ENCODE measurements at places on chromosomes 2 and 18. TPM values are rescaled to one million over a fixed set of nuclear protein-coding genes. Genes with fewer than 3 reads are reported as not detected.

TEKT4 gene
- total RNA-seq: not detected

CCDC74A gene
- 3.1 TPM for total RNA-seq

IRS1 gene
- 11.9 TPM for total RNA-seq

STON1 gene
- total RNA-seq: 2.9 TPM

- no peak overlapping the region for H3K4me3 ChIP-seq
- no peak for DNase-seq
- H3K4me1 ChIP-seq: peaks cover 5% of the 10 kb centered on the region
- no peaks in the 10 kb centered on the region for H3K27me3 ChIP-seq
Measured at GRCh38 chr2:181231151-181231550, 226.0 kb upstream of the ITGA4 start.

DNA sequence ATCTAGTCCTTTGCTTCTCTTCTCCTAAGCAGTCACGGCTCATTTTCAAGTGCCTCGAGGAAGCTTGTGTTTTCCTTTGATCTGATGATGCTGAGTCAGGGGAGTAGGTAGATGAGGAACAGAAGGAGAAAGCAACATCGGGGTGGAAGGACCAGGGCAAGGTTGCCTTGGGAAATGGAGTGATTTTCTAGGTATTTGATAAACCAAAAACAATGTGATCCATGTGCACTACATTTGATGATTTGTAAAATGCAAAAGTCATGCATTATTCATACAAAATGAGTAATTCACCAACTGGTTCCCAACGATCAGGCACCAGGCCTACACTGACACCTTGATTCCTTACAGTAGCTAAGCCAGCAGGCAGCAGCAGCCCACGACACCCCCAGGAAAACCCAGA is 205.3 kb downstream of the ANAPC1 start:
- DNase-seq: no peak
- H3K27me3 ChIP-seq: no peaks in the 10 kb centered on the region
- H3K4me3 ChIP-seq: no peak overlapping the region
- no peaks in the 10 kb centered on the region for H3K4me1 ChIP-seq
- no peaks in the 10 kb centered on the region for H3K36me3 ChIP-seq
- no peak overlapping the region for H3K27ac ChIP-seq

- no peaks in the 10 kb centered on the region for H3K36me3 ChIP-seq
- H3K4me1 ChIP-seq: no peaks in the 10 kb centered on the region
- no peak overlapping the region for H3K4me3 ChIP-seq
- H3K27me3 ChIP-seq: no peaks in the 10 kb centered on the region
- DNase-seq: no peak
Measured at GRCh38 chr2:17589406-17590035, 49.0 kb downstream of the VSNL1 start.

DNA sequence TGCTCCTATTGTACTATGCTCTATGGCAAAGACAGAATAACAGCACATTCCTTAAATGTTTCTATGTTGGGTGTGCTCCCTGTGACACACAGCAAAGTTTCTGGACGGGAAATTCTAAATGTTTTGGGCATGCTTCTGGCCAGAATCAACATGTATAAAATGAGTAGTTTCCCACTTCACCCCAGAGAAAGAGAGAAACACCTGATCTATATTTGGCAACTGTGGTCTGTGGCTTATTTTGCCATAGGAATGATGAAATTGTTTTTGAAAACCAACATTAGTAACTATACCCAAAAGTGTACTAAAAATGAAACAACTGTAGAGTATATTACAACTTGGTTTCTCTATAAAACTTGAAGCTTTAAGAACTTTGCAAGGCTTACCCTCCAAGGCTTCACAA is 89.1 kb downstream of the RAD51AP2 start:
- no peak for DNase-seq
- no peak overlapping the region for H3K4me3 ChIP-seq
- no peaks in the 10 kb centered on the region for H3K36me3 ChIP-seq
- no peaks in the 10 kb centered on the region for H3K4me1 ChIP-seq

DNA sequence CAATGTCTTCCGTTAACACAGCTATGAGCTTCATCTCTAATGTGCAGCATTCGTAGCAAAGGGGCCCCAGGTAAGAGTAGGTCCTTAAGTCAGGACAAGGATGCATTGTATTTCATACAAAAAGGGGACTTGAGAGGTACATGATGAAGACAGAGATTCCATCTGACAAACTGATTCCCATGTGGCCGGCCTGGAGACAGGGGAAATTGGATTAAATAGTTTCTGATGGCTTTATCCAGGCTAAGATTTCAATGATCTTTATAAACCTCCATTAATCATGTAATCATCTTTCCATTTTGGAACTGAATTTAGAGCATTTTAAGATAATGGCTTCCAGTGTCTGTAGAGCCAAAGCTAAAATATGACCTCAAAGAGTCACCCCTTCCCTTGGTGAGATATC is 111.3 kb downstream of the NCKAP5 start:
- no peak overlapping the region for H3K27ac ChIP-seq
- DNase-seq: no peak
- no peaks in the 10 kb centered on the region for H3K4me1 ChIP-seq
- H3K27me3 ChIP-seq: no peaks in the 10 kb centered on the region
- no peaks in the 10 kb centered on the region for H3K36me3 ChIP-seq
- no peak overlapping the region for H3K4me3 ChIP-seq

- no peaks in the 10 kb centered on the region for H3K27me3 ChIP-seq
- no peaks in the 10 kb centered on the region for H3K36me3 ChIP-seq
- peak overlapping the region; percentile 83 for H3K27ac ChIP-seq
- peaks cover 59% of the 10 kb centered on the region for H3K4me1 ChIP-seq
- no peak overlapping the region for H3K4me3 ChIP-seq
Measured at GRCh38 chr2:195535911-195536522, 121.0 kb upstream of the SLC39A10 start.

- no peaks in the 10 kb centered on the region for H3K36me3 ChIP-seq
- no peaks in the 10 kb centered on the region for H3K4me1 ChIP-seq
- DNase-seq: no peak
- no peak overlapping the region for H3K27ac ChIP-seq
- no peak overlapping the region for H3K4me3 ChIP-seq
Measured at GRCh38 chr2:237567276-237568029, 1.1 kb downstream of the PRLH start.

GRCh38 chr2:75204833-75205232 is 5.5 kb upstream of the TACR1 start:
- peaks cover 11% of the 10 kb centered on the region for H3K4me1 ChIP-seq
- no peak overlapping the region for H3K4me3 ChIP-seq
- peak; percentile 29 for DNase-seq
- no peaks in the 10 kb centered on the region for H3K36me3 ChIP-seq
- no peak overlapping the region for H3K27ac ChIP-seq

DNA sequence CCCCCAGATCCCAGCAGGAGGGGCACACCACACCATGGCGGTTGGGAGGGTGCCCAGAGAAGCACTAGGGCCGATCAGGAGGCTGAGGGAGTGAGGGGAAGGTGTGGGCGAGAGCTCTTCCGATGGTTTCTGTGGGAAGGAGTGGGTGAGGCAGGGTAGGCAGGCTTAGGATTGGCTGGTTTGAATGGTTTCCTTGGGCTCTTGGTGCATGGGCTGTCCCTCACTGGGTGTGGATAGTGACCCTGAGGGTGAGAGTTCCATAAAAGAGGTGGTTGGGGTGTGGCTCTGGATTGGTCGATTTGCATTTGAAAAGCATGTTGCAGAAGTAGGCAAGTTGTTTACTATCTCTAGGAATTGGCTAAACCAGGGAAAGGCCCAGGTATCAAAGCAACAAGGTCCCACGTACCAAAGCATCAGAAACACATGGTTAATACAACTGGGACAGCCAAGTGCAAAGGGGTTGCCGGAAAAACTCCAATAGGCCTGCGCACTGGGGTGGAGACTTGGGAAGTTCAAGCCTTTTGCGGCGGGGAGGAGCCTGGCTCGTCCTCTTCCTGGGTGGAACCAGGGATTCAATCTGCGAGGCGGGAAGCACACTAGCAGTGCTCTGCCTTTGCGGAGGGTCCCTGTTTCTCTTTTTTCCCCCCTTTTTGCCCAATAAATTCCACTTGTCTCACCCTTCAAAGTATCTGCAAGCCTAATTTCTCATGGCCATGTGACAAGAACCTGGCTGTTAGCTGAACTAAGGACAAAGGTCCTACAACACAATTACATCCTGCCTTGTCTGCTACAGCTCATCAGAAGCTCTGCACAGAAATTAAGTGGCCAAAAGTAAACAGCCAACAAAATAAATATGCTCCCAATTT is 43.2 kb downstream of the IL1R2 start:
- no peaks in the 10 kb centered on the region for H3K27me3 ChIP-seq
- no peak for DNase-seq
- no peaks in the 10 kb centered on the region for H3K36me3 ChIP-seq
- H3K27ac ChIP-seq: no peak overlapping the region
- H3K4me1 ChIP-seq: peaks cover 15% of the 10 kb centered on the region

DNA sequence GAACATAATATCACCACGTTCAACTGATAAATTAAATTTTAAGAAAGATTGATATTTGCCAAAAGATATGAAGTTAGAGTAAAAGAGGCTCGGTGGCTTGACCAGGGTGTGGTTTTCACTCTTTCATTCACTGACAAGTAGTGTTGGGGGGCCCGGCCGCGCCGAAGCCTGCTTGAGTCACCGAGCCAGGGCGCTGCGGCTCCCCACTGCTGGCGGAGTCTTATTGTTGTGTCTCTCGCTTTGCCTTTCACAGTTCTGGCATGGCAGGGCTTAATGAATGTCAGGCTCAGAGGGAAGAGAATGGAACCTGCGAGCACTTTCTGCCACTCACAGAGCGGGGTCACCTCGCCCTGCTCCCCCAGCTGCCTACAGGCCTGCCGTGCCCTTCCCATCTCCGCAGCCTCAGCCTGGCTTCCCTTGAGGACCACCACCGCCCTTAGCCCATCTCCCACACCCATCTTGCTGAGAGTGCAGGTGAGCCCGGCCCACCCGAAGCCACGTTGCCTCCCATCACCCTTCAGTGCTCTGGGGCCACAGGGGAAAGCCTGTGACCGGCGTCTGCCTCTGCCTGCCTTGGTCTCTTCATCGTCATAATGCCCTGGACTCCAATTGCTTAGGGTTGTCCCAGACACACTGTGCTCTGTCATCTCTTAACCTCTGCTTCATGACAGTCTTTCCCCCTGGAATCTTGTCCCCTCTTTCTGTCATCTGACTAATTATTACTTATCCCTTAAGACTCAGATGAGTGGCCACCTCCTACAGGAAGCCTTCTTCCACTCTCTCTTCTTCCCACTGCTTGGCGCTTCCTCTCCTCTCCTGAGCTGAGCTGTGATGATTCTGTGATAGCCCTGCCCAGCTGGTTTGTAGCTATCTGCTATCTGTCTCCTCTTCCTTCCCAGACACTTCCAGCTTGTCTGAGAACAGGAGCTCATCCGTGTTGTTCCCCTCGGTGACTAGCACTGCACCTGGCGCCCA is 142.5 kb downstream of the FAM210A start:
- H3K27me3 ChIP-seq: no peaks in the 10 kb centered on the region
- H3K4me1 ChIP-seq: peaks cover 44% of the 10 kb centered on the region
- peak overlapping the region; percentile 76 for H3K27ac ChIP-seq
- no peak overlapping the region for H3K4me3 ChIP-seq

DNA sequence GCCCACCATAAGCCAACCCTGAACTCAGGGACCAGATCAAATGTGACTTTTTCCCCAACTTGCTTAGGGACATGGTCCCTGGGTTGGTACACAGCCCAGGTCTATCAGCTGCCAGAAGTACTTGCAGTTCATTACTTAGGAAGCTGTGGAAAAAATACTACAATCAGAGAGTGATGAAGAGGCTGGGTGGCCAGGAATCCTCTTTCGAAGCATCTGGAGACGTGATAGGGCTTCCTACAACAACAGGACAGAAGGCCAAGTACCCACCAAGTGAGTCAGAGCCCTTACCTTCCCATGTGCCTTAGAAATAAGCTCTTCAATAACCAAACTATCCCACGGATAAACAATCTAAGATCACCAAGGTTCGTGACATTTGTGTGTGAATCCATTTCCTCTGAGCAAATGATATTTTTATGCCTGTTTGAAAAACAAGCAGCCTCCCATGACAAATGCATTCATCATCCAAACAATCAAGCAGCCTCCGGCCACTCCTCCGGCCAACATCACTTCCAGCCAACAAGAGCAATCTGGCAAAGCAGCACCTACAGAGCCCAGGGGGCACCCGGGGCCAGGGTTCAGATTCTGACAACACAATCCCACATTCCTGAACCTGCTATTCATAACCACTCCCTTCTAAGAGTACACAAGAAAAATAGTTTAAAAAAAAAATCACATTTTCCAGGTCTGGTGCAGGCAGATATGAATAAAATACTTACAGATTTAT is 26.4 kb downstream of the TBC1D8 start:
- no peak overlapping the region for H3K4me3 ChIP-seq
- H3K27me3 ChIP-seq: peaks cover 6% of the 10 kb centered on the region
- no peak for DNase-seq
- H3K27ac ChIP-seq: no peak overlapping the region

- no peaks in the 10 kb centered on the region for H3K36me3 ChIP-seq
- DNase-seq: no peak
- no peak overlapping the region for H3K4me3 ChIP-seq
- H3K27ac ChIP-seq: no peak overlapping the region
- H3K27me3 ChIP-seq: no peaks in the 10 kb centered on the region
Measured at GRCh38 chr2:127906206-127906926, 20.6 kb upstream of the AMMECR1L start.

DNA sequence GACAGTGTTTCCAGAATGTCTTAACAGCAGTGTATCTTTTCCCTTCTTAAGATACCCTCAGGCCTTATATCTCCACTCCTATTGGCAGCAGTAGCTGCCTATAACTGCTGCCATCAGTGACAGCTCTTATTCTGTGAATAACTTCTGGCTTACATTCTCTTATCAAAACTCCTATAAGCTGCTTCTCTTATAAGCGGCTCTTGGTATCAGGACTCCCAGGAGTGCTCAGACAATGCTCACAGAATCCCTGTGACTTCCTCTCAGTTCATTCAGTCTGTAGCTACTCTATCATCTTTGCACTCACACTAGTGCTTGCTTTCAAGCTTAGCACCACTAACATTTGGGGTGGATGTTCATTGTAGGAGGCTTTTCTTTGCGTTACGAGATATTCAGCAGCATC is 143.7 kb upstream of the CDH7 start:
- no peaks in the 10 kb centered on the region for H3K27me3 ChIP-seq
- DNase-seq: no peak
- no peaks in the 10 kb centered on the region for H3K36me3 ChIP-seq
- no peak overlapping the region for H3K27ac ChIP-seq

DNA sequence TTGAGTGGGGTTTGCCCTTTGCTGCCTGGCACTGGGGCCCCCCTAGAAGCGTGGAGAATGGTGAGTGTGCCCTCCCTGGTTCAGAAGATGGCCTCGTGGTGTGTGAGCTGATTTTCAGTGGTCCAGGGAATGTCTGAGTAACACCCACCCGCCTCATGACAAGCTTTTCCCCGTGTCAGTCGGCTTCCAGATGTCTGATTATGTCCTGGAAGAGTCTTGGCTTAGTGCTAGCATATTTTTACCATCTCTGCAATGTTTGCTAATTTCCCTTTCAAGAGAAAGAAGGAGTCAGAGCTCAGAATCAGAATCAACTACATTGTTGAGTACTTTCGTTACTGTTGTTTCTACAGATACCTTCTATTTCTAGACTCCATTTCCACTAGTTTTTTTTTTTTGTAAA is 214.7 kb downstream of the SEPTIN10 start:
- H3K27me3 ChIP-seq: peaks cover 2% of the 10 kb centered on the region
- H3K36me3 ChIP-seq: no peaks in the 10 kb centered on the region
- no peak overlapping the region for H3K4me3 ChIP-seq
- no peaks in the 10 kb centered on the region for H3K4me1 ChIP-seq
- no peak for DNase-seq
